ENCODE measurements at places on chromosomes 13 and 19.
A peak's percentile ranks its signal among the peaks of the same experiment; 100 is the strongest.

DNA sequence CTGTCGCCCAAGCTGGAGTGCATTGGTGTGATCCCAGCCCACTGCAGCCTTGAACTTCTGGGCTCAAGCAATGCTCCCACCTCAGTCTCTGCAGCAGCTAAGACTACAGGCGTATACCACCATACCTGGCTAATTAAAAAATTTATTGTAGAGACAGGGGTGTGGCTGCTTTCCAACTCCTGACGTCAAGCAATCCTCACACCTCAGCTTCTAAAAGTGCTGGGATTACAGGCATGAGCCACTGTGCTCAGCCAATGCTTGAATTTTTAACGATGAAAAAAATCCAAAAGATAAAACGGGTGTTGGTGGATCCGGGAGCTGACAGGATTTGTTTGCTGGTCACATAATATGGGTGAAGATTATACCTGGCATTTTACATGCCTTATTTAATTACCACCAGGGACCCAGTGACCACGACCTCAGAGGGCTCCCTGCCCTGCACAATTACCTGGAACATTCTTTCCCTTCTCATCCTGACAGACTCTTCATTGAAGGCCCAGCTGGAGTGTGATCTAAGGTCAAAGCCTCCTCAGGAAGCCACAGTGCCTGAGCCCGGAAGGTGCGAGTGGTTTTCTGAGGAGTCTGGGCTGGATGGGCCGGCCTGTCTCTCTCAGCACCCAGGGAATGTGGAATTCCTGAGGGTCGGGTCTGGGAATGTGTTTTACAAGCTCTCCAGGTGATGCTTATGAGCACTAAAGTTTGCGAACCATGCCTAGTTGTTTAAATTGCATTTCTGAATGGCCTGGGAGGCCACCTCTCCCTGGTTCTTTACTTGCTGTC is 193.3 kb downstream of the USP12 start:
- no peak for DNase-seq

GRCh38 chr13:114149774-114150740 is 17.6 kb upstream of the RASA3 start:
- no peak for DNase-seq

GRCh38 chr13:32503727-32504126 is 34.9 kb downstream of the N4BP2L2 start:
- no peak for DNase-seq

DNA sequence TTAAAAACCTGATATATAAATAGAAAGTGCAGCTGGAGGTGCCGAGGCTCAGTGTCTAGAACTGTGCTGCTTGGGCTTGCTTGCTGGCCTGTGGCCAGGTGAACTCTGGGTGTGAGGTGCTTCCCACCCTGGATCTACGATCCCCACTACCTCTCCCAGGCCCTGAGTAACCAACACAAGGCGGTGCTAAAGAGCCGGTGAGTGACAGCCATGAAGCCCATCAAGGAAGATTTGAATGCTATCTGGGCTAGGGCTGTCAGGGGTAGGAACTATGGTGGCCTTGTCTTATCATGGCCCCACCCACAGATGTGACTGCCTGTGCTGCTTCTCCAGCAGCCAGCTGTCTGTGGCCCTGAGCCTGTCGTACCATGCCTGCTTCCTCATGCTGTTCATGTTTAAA is 25.6 kb upstream of the ZNF91 start:
- no peak for DNase-seq

DNA sequence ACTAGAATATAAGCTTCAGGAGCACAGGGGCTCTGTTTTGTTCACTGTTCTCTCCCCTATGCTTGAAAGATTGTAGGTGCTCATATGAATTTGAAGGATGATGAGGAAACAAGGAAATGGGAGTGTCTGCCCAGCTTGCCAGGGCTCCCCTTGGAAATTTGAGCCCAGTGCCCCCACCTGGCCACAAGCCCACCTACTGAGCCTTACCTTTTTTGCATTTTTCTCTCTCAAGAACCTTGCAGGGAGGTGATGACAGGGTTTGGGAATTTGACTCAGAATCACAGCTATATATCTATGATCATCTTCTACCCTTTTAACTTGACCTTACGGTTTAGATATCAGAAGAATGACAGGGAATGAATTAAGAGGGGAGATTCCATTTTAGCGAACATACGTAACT is 33.8 kb downstream of the SERP2 start:
- DNase-seq = no peak

GRCh38 chr19:28010656-28011055 is 1202.3 kb downstream of the UQCRFS1 start:
- no peak for DNase-seq

GRCh38 chr13:102028868-102029267 is 373.0 kb downstream of the FGF14 start:
- no peak for DNase-seq

- DNase-seq = no peak
Observed at GRCh38 chr19:11273296-11273695, 11.0 kb upstream of the DOCK6 start.

- DNase-seq = no peak
Observed at GRCh38 chr13:90293793-90294361, 1053.6 kb upstream of the MIR17HG start.

GRCh38 chr19:8569066-8569771 is 8.0 kb downstream of the MYO1F start:
- no peak for DNase-seq

- DNase-seq = no peak
Observed at GRCh38 chr13:24557081-24557480, 44.5 kb upstream of the PARP4 start.

GRCh38 chr13:32317716-32318465 is 2.6 kb downstream of the BRCA2 start:
- DNase-seq = no peak

DNA sequence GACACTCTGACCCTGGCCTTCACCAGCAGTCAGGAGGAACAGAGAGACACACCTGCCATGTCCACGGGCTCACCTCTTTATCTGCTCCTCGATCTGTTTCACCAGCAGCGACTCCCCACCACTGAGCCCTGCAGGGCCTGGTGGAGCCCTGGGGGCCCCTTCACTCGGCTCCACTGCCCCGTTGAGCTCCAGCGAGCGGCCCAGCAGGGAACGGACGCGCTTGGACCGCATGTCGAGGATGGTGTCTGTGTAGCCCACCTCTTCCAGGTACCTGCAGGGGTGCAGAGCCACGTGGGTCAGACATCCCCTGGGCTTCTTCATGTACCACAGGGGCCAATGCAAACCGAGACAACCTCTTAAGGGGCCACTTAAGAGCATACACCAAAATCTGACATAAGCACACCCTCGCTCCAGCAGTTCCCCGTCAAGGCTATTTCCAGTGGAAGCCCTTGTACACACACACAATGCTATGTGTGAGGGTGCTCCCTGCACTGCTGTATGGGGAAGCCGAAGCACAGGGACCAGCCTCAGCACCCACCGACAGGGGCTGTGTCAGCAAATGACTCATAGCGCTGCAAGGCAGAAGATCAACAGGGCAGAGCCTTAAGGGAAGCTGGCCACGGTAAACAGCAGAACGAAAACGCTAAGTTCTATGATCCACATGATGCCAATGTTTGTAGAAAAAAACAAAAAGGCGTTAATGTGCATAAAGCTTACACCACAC is 12.7 kb upstream of the FKRP start:
- DNase-seq = no peak

DNA sequence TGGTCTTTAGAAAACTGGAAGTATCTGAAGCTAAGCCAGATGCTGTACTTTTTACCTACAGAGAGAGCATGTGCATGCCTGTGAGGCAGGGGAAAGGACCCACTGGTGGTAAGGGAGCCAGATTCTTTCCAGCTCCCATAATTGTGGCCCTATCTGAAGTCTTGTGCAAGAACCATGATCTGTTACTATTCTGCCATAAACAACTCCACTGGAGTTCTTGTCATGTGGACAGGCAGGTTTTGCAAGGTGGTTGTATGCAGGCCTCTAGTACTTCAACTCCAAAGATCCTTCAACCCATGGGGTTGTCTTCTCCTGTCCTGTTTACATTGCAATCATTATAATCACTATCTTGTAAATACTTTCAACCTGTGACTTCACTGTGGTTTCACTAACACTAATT is 14.1 kb downstream of the PROSER1 start:
- no peak for DNase-seq

GRCh38 chr19:2714531-2715269 is 6.5 kb downstream of the DIRAS1 start:
- no peak for DNase-seq

GRCh38 chr13:80131204-80131603 is 209.7 kb downstream of the SPRY2 start:
- no peak for DNase-seq

GRCh38 chr19:16285769-16286498 is 38.7 kb upstream of the KLF2 start:
- DNase-seq = no peak

- no peak for DNase-seq
Observed at GRCh38 chr19:42113641-42114348, 18.5 kb downstream of the POU2F2 start.

- no peak for DNase-seq
Observed at GRCh38 chr13:111514610-111515306, 194.3 kb downstream of the TEX29 start.

- DNase-seq = no peak
Observed at GRCh38 chr19:17526922-17527321, 15.5 kb downstream of the PGLS start.

GRCh38 chr13:47306991-47307390 is 410.1 kb upstream of the HTR2A start:
- DNase-seq = no peak

DNA sequence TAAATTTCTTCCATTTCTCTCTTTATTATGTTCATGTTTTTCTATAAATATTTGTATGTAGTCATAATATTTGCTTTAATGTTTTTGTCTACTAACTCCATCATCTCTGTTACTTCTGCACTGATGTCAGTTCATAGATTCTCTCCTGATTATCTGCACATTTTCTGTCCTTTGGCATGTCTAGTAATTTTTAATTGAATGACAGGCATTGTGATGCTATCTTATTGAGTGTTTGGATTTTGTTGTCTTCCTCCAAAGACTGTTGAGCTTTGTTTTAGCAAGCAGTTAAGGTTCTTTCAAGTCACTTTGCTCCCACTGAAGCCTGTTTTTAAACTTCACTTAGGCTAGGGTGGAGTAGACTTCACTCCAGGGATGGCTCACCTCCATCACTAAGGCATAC is 276.8 kb downstream of the DLEU7 start:
- DNase-seq = no peak

- DNase-seq = no peak
Observed at GRCh38 chr13:73532987-73533510, 474.2 kb downstream of the KLF5 start.

- DNase-seq = no peak
Observed at GRCh38 chr19:49997709-49998108, 27.5 kb downstream of the VRK3 start.

- DNase-seq = no peak
Observed at GRCh38 chr19:6249296-6249695, 30.5 kb downstream of the MLLT1 start.

GRCh38 chr13:48535766-48536165 is 2.9 kb upstream of the RCBTB2 start:
- DNase-seq = no peak

GRCh38 chr13:27194895-27195764 is 23.5 kb upstream of the USP12 start:
- DNase-seq = peak; percentile 36

GRCh38 chr19:36488118-36488845 is 1.1 kb downstream of the ZNF566 start:
- no peak for DNase-seq

DNA sequence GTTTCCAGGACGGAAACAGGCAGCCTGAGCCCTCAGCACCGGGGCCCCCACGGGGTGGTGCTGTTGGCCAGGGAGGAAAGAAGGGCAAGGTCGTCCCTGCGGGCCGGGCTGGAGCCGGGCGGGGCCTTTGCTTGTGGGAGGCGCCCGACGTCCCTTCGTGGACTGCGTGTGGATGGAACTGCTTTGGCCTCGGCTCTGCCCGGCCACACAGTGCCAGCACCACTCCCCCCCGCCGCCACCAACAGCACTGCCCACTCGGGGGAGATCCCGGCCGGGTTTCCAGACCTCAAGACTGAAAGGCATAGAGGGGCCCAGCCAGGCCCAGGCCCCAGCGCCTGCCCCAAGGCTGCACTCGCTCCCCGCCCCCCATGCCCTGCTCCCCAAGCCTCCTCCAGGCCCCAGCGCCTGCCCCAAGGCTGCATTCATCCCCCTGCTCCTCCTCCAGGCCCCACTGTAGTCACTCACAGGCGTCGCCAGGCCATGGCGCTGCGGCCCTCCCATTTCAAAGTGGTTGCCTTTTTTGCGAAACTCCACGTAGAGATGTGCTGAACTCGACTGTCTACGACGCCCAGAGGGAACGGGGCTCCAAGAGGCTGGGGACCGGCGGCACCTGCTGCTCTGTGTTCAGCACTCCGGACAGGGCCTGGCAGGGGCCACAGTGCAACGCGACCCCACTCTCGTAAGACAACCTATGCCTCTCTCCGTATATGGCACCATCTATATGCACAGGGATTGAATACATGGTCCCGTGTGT is 22.5 kb downstream of the C13orf46 start:
- peak; percentile 97 for DNase-seq

- DNase-seq = no peak
Observed at GRCh38 chr19:18100710-18101109, 3.1 kb downstream of the MAST3 start.

DNA sequence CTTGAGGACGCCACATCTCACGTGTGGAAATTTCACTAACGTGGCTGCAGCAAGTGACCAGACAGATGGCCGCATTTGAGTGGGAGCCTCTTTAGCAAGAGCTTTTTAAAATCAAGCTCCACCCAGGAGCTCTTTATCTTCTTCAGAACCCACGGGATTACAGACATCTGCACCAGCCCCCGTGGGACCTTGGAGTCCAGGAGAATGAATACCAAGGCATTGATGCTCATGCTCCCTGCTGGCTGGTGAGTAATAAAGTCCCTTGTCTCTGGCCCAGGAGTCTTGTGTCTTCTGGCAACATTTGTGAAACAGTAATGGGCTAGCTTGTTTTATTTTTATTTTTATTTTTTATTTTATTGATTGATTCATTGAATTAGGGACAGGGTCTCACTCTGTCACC is 64.4 kb downstream of the TRPM4 start:
- no peak for DNase-seq

DNA sequence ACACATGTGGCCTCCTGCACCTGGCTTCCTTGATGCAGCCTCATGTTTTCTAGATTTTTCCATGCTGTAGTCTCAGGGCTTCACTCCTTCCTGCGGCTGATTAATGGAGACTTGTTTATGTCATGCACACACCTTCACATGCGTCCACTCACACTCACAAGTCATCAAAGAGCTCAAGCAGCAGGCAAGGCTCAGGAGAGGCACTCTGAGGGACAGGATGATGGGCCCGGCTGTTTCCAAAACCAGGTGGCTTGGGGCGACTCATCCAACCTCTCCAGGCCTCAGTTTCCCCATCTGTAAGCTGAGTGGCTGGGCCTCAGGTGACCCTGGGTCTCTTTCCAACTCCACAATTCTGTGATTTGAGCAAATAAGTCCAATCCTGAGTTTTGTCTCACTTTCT is 36.9 kb downstream of the RASA3 start:
- DNase-seq = no peak

- DNase-seq = peak; percentile 43
Observed at GRCh38 chr13:112229992-112230872, 145.9 kb upstream of the SPACA7 start.

GRCh38 chr19:56841193-56841543 is 642 bp upstream of the PEG3 start:
- no peak for DNase-seq

Measured in lower leg skin (tissue), 4 donors.